ENCODE measurements at places on chromosomes 16 and 17. TPM values are rescaled to one million over a fixed set of nuclear protein-coding genes. Genes with fewer than 3 reads are reported as not detected.

Gene NT5M
- 14.0 TPM for total RNA-seq

Gene DNASE1L2
- 9.8 TPM for total RNA-seq

Gene CAPN15
- 43.9 TPM for total RNA-seq

Gene SMIM5
- total RNA-seq: not detected

Gene GNAO1
- total RNA-seq: not detected

Gene GPR139
- total RNA-seq: not detected

Gene ACE
- 3.6 TPM for total RNA-seq

Gene HSD17B2
- not detected for total RNA-seq

Gene MVP
- 8.1 TPM for total RNA-seq

Gene CACNG5
- total RNA-seq: not detected

Gene ACAP1
- total RNA-seq: 256 TPM

Gene PITPNC1
- 21.1 TPM for total RNA-seq

Gene LRRC37A
- 5.8 TPM for total RNA-seq

Gene ZG16
- total RNA-seq: not detected

Gene ZNF750
- not detected for total RNA-seq

Gene ARSG
- 51.6 TPM for total RNA-seq

Gene KRT31
- not detected for total RNA-seq

Gene MARVELD3
- not detected for total RNA-seq

Gene TLCD1
- total RNA-seq: 2.5 TPM

Gene RUNDC3A
- total RNA-seq: 0.24 TPM

Gene TEKT3
- total RNA-seq: not detected

Gene CSH2
- not detected for total RNA-seq

Gene KRTAP4-1
- total RNA-seq: not detected

Gene SULT1A2
- total RNA-seq: 3.0 TPM

Gene MNT
- 58.7 TPM for total RNA-seq

Measured in OCI-LY7 (cell line).